ENCODE measurements at places on chromosomes 12 and 14.

- DNase-seq, result no peak
Measured at GRCh38 chr14:80483331-80483730, 272.0 kb upstream of the DIO2 start.

DNA sequence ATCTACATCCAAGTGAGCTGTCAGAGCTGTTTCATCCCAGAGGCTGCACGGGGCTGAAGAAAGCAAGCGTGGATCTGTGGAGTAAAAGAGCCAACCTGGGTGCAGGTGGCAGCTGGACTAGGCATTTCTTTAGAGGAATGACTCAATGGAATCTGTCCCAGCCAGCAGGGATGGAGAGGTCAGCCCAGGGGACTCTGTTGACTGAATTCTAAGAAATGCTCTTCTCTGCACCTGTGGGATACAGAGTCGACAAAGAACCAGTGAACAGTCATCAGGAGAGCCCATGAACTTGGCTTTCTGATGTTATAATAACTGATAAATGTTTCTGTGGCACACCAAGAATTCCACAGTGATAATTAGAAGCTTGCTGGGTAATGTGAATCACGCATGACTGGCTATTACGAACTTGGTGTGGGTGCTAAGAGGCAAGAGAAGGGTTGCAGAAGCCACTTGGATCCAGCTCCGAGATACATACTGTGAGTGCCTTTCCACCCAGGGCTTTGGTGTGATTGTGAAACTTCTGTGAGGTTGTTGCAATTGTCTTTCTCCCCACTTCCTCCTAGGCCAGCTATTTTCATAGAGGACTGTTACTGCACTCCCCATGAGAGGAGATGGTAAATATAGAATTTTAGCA, 16.2 kb downstream of the PYGL start:
- DNase-seq, result no peak

DNA sequence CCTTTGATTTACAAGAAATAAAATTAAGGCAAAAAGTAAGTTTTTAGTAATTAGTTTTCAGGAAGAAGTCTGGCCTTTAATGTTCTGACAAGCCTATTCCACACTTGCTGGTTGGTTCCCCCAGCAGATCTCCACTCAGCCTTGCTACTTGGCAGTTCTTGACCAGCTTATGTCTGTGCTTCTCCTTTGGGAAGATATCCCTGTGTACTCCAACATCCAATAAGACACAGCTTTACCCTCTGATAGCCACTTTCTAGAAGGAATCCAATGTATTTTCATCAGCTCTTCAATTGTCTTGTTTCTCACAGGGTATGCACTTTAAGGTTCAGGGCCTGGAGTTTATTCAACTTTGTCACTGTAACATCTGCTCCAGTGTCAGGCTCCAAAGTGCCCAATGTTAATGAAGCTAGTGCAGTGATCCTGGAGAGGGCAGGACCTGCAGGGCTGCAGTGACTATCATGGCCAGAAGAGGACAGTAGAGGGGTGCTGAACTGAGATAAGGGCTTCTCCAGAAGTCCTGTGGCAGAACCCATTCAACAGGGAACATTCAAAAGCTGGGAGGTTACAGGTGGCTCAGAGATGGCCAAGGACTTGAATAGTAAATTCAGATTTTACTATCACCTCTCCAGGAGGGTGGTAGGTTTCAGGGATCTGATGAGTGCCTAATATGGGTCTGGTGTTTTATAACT, 22.9 kb downstream of the JKAMP start:
- DNase-seq, result no peak

DNA sequence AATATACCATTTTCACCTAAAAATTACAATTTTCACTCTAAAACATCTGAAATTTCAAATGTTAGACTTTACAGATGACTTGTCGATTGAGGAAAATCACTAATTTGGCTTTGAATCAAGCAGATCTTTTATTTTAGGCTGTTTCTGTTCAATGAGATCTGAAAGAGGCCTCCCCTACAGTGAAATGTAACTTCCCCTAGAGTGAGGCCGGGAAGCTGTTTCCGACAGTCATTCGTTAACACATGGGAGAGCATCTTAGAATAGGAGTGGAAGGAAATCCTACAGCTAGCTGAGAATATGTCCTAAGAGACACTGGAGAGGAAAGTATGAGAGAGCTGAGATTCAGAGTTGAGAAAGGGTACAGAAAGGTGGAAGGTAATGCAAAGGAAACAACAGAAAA, 5.7 kb upstream of the C14orf93 start:
- DNase-seq, result no peak

DNA sequence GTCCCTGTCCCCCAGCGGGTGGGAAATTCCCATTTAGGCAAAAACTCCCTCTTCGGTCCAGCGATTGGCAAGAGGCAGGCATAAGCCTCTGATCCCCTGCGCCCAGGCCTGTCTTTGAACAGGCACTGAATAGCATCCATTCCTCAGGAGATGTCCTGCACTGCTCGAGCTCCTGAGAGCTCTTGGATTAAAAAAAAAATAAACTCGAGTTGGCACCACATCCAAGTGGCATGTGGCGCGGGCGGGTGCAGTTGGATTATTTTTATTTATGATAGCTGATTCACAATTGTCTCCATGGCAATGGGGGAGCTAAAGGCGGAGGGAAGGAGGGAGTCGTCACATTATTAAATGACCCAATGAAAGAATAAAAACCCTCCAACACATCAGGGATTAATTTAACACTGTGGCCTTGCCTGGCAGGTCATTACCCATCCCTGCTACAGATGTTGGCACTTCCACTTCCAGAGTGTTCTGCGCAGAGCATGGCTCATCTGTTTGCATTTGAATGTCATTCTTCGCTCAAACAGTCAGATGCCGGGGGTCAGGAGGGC, 207.2 kb downstream of the AACS start:
- no peak for DNase-seq

DNA sequence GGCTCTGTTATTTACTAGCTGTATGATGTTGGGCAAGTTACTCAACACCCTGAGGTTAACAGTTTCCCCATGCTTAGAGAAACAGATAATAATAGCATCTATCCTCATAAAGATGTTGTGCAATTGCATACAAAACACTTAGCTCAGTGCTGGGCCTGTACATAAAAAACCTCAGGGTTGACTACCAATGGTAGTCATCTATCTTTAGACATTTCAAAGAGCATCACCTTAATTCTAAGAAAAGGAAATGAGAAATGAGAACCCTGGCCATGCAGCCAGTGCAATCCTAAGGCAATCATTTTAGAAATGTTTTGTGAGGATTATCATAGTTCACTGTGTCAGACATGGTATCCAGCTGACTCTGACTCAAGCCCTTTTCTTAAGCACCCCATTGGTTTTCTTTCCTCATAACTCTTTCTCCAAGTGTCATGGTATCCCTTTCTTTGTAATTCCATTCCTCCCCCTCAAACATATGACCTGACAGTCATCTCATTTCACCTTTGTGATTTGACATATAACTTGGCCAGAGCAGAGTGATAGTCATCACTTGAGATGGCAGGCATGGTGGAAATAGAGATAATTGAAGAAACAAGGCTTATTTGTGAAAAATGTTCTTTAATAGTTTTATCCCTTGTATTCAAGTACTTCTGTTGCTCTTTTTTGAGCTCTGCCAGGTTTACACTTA, 29.5 kb upstream of the OSBPL8 start:
- DNase-seq, result peak; percentile 79

DNA sequence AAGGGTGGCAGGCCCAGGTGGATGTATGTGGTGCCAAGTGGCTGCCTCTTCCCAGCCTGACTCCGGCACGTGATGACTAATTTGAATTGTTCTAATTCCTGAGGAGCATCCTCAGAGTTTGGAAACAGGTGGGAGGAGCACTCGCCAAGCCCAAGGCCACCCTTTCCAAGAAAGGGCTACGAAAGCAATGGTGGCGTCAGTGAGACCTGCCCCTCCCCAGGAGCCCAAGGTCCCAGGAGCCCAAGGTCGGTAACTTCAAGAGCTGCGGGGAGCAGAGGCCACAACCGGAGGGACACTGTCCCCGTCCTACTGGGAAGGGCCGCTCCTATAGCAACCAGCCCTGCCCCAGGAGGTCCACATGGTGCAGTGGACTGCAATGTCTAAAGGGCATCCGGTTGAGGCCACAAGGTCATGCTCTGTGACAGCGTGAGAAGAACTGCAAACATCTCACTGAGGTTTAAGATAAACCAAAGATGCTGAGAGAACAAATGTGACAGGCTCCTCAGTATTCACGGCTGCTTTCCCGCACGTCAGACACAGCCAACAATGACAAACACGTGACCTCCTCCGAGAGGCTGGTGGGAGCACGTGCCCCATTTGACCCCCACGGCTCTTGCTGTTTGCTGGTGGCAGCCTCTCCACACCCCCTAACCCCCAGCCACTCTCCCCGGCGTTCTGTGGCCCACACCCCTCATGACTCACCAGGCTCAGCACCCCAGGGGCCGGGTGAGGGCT, 79.6 kb downstream of the ITPK1 start:
- no peak for DNase-seq

DNA sequence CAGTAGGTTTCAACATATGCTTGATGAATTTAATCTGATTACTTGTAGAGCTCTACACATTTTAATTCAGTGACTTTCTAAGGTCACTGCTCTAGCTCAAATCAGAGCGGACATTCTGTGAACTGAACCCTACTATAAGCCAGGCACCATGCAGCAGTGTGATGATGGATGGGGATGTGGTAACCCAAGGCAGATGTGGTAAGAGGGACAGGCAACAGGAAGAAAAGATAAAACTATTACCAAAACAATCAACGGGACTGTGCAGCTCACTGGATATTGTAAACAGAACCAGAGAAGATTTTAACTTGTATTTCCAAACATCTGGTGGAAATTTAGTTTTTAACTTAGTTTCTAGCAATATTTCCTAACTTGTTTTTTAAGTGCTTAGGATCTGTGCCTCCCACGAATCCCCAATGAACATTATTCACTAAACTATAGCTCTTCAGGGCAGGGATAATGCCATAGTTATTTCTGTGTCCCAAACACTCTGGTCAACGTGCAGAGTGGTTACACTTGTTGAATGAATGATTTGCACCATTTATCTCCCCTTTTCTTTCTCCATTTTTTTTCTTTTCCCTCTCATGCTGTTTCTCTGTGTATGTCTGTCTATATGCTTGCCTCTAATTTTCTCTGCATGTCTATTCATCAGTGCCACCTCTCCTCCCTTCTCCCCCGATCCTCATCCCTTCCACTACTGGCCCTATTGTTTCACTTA, 3.0 kb downstream of the ERO1A start:
- DNase-seq, result no peak

GRCh38 chr14:95483309-95484165, 32.9 kb downstream of the SYNE3 start:
- DNase-seq, result peak; percentile 22

GRCh38 chr14:75252254-75252837, 26.3 kb upstream of the FOS start:
- DNase-seq, result peak; percentile 90

- no peak for DNase-seq
Measured at GRCh38 chr14:99280852-99281251, 8.9 kb upstream of the BCL11B start.

DNA sequence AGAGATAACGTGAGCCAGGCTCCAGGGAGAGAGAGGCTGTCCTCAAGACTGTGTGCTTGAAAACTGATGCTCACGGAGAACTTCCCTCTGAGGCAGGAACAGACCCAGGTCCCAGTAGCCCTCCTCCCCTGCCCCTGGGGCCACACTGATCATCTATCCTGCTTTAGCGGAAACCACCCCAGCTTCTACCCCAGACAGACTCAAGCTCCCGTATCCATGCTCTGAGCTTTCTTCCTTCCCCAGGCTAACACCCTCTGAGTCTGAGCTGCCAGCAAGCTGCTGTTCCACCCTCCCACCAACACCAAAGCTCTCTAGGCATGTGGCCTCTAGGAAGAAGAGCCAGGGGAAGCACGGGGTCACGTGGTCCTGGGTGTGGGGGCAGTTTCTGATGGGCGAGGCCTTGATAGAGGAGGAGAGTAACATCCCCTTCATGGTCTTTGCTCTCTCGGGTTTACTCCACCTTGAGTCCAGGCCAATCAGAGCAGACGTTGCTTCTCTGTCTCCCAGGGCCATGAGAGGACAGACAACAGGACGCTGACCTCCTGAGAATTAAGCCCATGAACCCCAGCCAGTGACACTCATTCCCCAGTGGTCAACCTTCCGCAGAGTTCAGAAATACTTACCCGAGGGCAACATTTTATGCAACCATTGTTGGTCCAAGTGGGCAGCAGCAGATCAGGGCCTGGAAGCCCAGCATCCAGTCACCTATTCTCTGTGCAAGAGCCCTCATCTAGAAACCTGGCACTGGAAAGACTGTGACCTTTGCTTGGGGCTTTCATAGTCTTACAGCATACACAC, 1.4 kb downstream of the PCK2 start:
- DNase-seq, result no peak

DNA sequence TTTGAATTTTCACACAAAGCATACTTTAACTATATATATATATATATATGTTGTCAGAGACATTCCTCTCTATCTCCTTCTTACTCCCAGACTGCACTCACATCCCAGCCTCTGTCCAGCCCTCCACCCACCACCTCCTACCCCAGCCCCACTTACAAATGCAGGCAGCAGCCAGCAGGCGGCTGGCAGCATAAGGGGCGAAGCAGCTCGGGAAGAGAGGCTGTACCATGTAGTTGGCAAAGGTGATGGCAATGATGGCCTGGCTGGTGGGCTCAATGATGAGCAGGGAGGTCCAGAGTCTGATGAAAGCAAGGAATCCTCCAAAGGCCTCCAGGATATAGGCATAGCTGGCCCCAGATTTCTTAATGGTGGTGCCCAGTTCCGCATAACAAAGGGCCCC, 2.5 kb downstream of the SLC7A7 start:
- no peak for DNase-seq

DNA sequence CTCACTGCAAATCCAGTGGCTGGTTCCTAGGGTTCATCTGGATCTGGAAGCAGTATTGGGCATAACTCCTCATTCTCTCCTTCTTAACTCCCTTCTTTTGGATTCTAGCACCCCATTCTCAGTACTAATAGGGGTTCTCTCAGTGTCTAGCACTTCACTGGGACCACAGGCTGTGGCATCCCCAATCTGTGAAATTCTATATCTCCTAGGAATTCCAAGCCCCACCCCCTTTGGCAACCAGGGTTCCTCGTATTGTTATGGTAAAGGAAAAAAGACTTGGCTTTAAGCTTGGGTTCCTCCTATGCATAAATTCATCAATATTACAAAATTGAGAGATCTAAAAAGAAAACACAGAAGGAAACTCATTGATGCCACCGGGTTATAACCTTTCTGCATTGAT, 45.0 kb upstream of the FBXO21 start:
- DNase-seq, result no peak

DNA sequence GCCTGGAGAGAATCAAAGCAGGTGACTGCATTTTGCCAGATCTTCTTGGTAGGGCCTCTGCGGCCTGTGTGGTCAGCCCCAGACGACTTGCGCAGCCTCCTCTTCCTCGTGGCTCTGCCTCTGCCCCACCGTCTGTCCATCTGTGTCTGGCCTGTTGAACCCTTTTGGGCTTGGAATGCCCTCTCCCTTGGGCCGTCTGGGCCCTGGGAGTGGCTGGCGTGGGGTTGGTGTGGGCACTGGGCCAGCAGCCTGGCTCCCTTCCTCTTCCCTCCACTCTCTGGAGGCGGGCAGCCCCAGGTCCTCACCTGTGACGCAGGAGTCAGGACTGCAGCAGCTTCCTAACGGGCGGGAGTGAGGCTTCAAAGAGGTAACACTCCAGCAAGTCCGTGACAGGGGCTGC, 9.7 kb upstream of the CCDC197 start:
- DNase-seq, result no peak

GRCh38 chr14:57567220-57567619, 73.6 kb upstream of the CCDC198 start:
- no peak for DNase-seq
